ENCODE measurements at places on chromosomes 12 and 14.

DNA sequence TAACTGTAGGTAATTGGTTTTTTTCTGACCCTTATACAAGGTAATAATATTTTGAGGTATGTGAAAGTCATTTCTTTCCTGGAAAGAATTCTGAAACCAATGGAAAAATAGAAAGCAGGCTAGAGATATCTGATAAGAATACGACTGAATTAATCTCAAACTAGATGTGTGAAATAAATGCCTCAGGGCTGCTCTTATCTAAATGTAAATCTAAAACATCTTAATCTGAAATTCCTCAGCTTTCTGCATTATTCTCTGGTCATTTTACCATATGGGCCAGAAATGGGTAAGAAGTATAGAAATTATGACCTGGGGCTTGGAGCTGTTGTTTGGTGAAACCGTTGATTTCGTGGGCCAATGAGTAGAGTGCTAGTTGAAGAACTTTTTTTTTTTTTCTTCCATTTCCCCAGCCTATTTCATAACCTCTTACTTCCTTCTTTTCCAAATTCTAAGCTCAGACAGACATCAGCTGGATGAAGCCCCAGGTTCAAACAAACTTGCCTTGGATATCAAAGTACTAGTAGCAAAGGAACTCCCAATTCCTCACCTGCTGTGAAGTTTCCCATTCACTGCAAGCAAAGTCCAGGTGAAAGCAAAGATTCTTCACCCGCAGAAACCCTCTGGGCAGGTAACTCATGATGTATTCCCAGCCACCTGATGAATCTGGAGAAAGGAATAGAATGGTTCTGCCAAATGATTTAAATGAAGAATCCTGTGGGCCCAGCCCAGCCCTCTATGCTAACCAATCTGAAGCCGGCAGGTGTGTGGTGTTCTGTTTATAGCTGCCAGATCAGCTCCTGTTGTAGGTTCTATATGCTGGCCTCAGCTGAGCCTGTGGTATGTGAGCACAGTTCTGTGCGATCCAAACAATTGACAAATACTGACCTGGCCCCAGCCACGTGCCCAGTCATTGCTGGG lies 9.7 kb upstream of the FOS start:
- no peak for DNase-seq

- DNase-seq = no peak
These were observed 127.0 kb downstream of the GCH1 start for GRCh38 chr14:54775486-54776140.

GRCh38 chr12:133105620-133106019 lies 24.5 kb downstream of the ZNF891 start:
- DNase-seq = no peak

DNA sequence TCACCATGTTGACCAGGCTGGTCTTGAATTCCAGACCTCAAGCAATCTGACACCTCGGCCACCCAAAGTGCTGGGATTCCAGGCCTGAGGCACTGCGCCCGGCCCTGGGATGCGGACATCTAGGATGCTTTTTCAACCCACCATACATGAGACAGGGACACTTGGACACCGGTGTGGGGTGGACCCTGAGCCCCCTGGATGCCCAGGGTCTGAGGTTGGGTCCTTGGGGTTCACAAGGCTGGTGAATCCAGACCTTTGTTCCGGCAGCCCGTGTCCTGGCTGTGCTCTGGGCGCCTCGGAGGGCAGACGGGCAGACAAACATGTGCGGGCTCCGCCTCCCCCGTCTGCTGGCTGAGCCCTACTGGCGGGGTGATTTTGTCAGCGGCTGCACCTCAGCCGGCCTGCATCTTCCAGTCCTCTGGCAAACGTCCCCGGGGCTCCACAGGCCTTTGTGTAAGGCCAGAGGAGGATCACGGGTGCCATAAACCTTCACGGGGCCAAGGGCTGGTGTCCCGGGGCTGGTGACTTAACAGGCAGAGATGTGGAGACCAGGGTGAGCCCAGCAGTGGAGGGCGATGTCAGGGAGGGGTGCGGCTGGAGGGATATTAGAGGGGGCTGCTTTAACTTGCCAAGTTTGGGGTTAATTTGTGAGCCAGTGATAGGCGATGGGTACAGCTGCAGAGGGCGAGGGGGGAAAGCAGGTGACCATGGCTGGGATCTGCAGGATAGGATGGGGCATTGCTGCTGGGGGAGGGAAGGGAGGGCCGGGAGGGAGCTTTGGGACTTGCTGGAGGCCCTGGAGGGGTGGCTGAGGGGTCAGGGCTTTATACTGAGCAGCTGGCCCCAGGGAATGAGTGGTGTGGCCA lies 5.8 kb downstream of the ASPG start:
- DNase-seq = peak; percentile 36

DNA sequence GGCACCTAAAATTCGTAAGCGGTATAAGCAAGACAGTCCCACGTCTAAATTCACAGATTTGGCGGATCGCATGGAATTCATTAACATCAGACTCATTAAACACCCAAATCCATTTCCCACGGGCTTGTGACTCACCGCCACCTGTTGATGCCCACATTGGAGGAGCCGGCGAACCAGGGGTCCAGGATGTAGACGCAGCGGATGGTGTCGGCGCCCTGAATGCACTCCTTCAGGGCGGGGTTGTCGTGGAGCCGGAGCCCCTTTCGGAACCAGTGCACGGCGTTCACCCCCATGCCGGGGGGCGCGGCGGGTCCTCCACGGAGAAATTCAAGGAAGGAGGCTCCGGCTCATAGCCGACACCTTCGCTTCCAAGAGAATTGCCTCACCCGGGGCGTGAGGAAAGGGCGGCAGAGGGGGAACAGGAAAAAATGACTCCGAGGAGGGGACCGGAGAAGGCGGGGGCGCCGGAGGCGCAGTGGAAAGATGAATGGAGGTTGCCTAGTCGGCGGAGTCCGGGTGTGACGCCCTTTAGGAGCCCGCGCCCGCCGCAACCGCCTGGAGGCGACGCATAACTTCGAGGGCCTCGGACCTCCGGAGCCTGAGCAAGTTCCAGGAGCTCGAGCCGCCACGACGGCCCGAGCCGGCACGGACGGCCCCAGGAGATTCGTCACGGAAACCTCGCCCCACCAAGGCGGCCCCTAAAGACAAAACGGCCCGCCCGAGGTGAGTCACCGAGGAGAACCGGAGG lies 506 bp downstream of the CRY1 start:
- DNase-seq = peak; percentile 52

GRCh38 chr14:98229656-98230366 lies 1042.2 kb downstream of the BCL11B start:
- no peak for DNase-seq

GRCh38 chr12:6367065-6367968 lies 8.0 kb downstream of the SCNN1A start:
- no peak for DNase-seq

- no peak for DNase-seq
These were observed 508.1 kb downstream of the PCNX1 start for GRCh38 chr14:71415404-71415690.

- no peak for DNase-seq
These were observed 76.5 kb downstream of the TMEM132D start for GRCh38 chr12:129827102-129827865.

GRCh38 chr12:65665817-65666216 lies 158.5 kb upstream of the HMGA2 start:
- DNase-seq = no peak

- DNase-seq = no peak
These were observed 18.0 kb upstream of the NT5DC3 start for GRCh38 chr12:103858953-103859601.
